ENCODE measurements at places on chromosomes 7 and 10.

GRCh38 chr7:37741776-37742175, 58.2 kb downstream of the GPR141 start:
- no peak for DNase-seq

GRCh38 chr7:45923290-45923689, 2.2 kb upstream of the IGFBP3 start:
- no peak for DNase-seq

- peak; percentile 55 for DNase-seq
These were observed 17.3 kb downstream of the KLLN start for GRCh38 chr10:87846023-87846422.

DNA sequence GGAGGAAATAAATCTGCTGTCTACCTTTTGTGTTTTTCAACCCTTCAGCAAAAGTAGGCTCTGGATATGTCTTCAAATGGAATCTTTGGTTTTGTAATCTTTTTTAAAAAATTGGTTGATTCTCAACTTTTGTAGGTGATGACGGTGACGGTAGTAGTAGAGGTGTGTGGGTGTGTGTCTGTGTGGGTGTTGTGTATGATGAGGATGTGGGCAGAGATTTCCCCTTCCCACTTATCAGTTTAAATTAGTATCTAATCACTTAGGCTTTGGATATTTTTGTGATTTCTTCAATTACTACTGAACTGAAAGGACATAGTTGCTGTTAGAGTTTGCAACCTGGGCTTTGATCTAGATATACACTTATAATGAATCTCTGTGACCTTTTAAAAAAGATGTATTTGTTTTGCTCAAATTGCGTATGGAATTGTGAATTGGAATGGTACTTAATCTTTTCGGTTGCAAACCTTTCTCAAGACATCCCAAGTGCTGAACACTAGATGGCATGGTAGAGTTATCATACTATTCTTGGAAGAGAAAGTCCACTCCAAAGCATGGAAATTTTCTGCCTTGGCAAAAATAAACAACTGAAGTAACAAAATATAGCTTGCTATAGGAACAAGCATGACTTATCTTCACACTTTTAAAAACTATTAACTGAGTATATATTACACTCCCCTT, 51.9 kb upstream of the A1CF start:
- peak; percentile 54 for DNase-seq

DNA sequence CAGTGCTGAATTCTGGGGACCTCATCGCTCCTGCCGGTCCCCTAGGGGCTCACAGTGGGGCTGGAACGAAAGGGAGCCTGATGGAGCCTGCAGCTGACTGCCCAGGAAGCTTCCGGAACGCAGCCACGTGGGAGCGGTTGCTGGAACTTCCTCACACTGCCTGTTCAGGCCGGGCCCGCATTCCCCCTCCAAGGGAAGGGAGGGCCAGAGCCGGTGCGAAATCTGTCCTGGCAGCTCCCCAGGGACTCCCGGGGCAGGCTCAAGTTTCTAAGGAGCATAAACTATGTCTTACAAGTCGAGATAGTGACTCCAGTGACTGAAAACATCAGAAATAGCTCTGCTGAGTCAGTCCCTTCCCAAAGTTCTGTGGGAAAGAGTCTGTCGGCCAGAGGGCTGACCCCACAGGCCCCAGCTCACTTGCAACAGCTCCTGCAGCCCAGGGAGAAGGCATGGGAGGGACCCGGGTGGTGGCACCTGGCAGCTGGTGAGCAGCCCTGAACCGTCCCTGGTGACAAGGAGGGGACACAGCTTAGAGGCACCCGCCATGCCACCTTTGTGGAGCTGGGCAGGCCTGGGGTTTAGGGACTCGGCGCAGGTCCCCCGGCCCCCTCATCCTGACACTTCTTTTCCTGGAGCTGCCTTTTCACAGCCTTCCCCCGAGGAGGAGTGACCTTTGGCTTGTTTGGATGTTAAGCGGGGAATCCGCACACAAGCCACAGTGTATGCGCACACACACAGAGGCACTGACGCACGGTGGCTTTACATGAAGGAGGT, 47.6 kb downstream of the PDGFA start:
- no peak for DNase-seq

GRCh38 chr7:68958571-68958970, 639.7 kb upstream of the AUTS2 start:
- DNase-seq = no peak

DNA sequence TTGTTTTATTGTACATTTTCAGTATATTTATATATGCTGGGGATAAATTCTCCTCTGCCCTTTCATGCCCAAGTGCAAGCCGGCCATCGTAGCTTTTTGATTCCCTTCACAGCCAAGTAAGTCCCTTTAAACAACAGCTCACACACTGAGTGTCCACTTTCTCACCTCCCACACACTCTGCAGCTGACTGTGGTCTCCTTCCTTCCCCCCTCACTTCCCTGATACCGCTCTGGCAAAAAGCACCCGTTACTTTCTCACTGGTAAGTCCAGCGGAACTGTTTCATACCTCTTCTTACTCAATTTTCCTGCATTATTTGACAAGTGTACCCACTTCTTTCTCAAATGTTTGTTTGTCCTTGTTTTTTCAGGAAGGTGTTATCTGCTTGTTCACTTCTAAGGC, 35.2 kb downstream of the MGAM start:
- no peak for DNase-seq

Measured in Caco-2 (cell line).